ENCODE measurements at places on chromosomes 7 and 10.

DNA sequence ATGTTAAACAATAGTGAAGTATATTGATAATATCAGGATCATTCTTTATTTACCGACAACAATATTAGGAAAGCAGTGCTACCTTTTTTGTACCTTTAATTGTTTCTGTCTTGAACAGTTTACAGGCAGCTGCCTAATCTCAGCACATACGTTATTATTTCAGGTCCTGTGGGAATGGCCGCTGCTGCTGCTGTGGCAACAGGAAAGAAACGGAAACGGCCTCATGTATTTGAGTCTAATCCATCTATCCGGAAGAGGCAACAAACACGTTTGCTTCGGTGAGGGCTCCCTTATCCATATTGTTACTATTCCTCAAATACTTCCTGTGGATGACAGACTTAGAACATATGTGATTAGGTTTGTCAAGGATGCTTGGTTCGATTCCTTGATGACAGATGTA, 59.7 kb downstream of the NRF1 start:
- DNase-seq, result no peak

DNA sequence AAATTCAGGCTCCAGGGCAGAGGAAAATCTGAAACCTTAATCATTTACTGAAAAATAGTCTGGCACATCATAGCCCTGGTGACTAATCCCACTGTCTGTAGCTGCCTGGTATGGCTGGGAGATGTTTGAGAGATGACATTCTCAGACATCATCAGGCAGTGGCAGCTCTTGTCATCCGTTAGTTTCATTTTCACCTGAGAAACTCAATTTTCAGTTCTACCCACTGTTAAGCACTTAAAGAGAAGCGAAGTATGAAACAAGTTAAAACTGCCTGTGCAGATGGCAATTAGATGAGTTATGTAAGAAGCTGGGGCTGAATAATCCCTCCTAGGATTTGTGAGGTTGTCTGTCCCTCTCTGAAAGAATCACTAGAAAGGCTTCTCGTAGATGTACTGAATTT, 150.2 kb downstream of the NSUN6 start:
- DNase-seq, result no peak

GRCh38 chr10:34184397-34184796, 630.7 kb downstream of the PARD3 start:
- DNase-seq, result no peak

GRCh38 chr10:34637418-34637911, 177.6 kb downstream of the PARD3 start:
- DNase-seq, result no peak

DNA sequence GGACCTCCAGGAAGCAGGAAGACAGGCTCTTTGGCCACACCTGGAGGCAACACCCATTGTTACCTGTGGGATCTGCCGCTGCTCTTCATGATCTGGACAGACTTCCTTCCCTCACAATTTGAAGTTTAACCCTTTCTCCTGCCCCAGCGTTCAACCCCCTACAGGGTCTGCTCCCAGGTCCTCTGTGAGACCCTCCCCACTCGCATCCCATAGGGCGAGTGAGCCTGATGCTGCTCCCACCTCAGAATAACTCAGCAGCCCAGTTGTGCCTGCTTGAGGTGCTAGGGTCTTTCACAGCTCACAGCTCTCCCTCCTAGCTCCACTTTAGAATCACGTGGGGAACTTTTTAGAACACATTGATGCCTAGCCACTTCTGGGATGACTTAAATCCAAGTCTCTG, 61.8 kb upstream of the C10orf90 start:
- no peak for DNase-seq

GRCh38 chr10:103632247-103632642, 138.7 kb downstream of the NEURL1 start:
- no peak for DNase-seq

DNA sequence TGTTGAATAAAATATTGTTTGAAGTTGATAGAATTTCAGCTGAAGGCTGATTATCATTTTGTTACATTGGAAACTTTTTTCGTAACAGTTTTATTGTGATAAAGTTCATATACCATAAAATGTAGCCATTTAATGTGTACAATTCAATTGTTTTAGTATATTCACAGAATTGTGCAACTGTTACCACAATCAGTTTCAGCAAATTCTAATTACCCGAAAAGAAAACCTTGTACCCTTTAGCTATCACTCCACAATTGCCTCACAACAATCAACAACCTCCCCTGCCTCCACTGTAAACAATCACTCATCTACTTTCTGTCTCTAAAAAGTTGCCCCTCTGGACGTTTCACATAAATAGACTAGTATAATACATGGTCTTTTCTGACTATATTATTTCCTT, 179.7 kb upstream of the BET1 start:
- no peak for DNase-seq

DNA sequence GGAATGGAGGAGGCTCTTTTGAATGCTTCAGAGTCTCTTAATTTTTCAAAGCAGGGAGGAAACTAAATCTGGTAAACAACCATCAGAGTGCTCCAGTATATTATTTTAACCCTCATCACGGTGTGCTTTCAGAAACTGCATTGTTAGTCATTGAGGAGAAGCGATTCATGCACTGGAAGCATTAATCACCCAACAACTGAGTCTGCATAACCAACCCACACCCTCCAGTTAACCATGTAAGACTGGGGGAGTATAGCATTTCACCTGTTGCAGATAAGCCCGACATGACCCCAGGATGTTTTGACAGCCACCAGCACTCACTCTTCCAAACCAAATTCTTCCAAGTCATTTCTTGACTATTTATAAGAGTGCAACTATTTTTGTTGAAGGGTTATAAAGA, 257.6 kb downstream of the GATA3 start:
- DNase-seq, result no peak

GRCh38 chr7:6631605-6632004, 5.5 kb upstream of the ZNF316 start:
- DNase-seq, result no peak
